ENCODE measurements at places on chromosomes 12 and 14. TPM values are rescaled to one million over a fixed set of nuclear protein-coding genes. Genes with fewer than 3 reads are reported as not detected.

The DEPDC4 gene
- 0.72 TPM for total RNA-seq

The CLEC12A gene
- total RNA-seq: not detected

The TMCC3 gene
- 1.5 TPM for total RNA-seq

The GALNT9 gene
- 6.4 TPM for total RNA-seq

The RTL1 gene
- 0.31 TPM for total RNA-seq

The KRT2 gene
- total RNA-seq: not detected

The KLHL42 gene
- 21.3 TPM for total RNA-seq

The IGFBP6 gene
- 254 TPM for total RNA-seq

The RNASE4 gene
- total RNA-seq: 4.3 TPM

The MEG3 gene
- total RNA-seq: 52.0 TPM

The BCL2L14 gene
- not detected for total RNA-seq

The GLT1D1 gene
- total RNA-seq: not detected

The ADCY4 gene
- total RNA-seq: not detected

The SERPINA9 gene
- total RNA-seq: not detected

The OR4E2 gene
- not detected for total RNA-seq

The KRT6C gene
- not detected for total RNA-seq

The AICDA gene
- 0.31 TPM for total RNA-seq

The NOVA1 gene
- 3.5 TPM for total RNA-seq

The KRT83 gene
- 4.2 TPM for total RNA-seq

The GDF11 gene
- 3.0 TPM for total RNA-seq

The KERA gene
- not detected for total RNA-seq

The MAP3K9 gene
- total RNA-seq: 4.3 TPM

The REM2 gene
- total RNA-seq: 0.26 TPM

The SRGAP1 gene
- total RNA-seq: 9.0 TPM

The OSGEP gene
- total RNA-seq: 28.9 TPM

The HOXC4 gene
- 3.5 TPM for total RNA-seq
